Hepatocyte (in vitro differentiated cells): ENCODE measurements at places on chromosomes 4 and X. TPM values are rescaled to one million over a fixed set of nuclear protein-coding genes. Genes with fewer than 3 reads are reported as not detected.
A peak's percentile ranks its signal among the peaks of the same experiment; 100 is the strongest.

DNA sequence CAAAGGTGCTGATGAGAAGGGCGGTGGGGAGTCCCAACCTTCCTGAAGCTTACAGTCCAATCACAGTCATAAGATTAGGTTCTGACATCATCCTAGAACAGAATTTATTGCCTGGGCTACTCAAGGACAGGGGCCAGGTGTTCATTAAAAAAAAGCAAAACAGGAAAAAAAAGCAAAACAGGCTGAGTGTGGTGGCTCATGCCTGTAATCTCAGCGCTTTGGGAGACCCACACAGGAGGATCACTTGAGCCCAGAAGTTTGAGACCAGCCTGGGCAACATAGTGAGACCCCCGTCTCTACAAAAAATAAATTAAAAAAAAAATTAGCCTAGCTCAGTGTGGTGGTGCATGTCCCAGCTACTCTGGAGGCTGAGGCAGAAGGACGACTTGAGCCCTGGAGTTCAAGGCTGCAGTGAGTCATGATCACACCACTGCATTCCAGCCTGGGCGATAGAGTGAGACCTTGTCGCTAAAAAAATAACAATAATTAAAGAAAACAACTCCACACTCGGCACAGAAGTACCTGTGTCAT, 3.0 kb downstream of the RAB9A start:
- H3K27ac ChIP-seq, result peak overlapping the region; percentile 53
- H3K27me3 ChIP-seq, result no peaks in the 10 kb centered on the region
- no peak for DNase-seq
- no peaks in the 10 kb centered on the region for H3K36me3 ChIP-seq
- peaks cover 8% of the 10 kb centered on the region for H3K4me1 ChIP-seq

Gene RHOXF2
- not detected in 2 replicates for total RNA-seq

GRCh38 chr4:147927377-147928137, 195.7 kb downstream of the ARHGAP10 start:
- no peak overlapping the region for H3K4me3 ChIP-seq
- no peak for DNase-seq
- H3K36me3 ChIP-seq, result no peaks in the 10 kb centered on the region
- no peaks in the 10 kb centered on the region for H3K27me3 ChIP-seq
- H3K27ac ChIP-seq, result peak overlapping the region; percentile 72

- no peaks in the 10 kb centered on the region for H3K4me1 ChIP-seq
- no peak overlapping the region for H3K4me3 ChIP-seq
- peak overlapping the region; percentile 26 for H3K27ac ChIP-seq
- no peaks in the 10 kb centered on the region for H3K27me3 ChIP-seq
- DNase-seq, result no peak
These were observed 25.2 kb downstream of the PDGFRA start for GRCh38 chr4:54254116-54254914.

Gene MCF2
- 0.13 TPM in 1 of 2 replicates, not detected in the other for total RNA-seq

- H3K27ac ChIP-seq, result no peak overlapping the region
- DNase-seq, result no peak
- no peaks in the 10 kb centered on the region for H3K27me3 ChIP-seq
- H3K4me1 ChIP-seq, result no peaks in the 10 kb centered on the region
- no peak overlapping the region for H3K4me3 ChIP-seq
These were observed 36.5 kb upstream of the PPM1K start for GRCh38 chr4:88320780-88321373.

- no peak overlapping the region for H3K4me3 ChIP-seq
- H3K27ac ChIP-seq, result no peak overlapping the region
- no peaks in the 10 kb centered on the region for H3K36me3 ChIP-seq
- H3K4me1 ChIP-seq, result no peaks in the 10 kb centered on the region
- peaks cover 3% of the 10 kb centered on the region for H3K27me3 ChIP-seq
These were observed 50.6 kb downstream of the GPR50 start for GRCh38 chrX:151226941-151227340.

GRCh38 chr4:8438743-8439142, 1.8 kb downstream of the ACOX3 start:
- DNase-seq, result no peak
- H3K4me3 ChIP-seq, result no peak overlapping the region
- H3K36me3 ChIP-seq, result no peaks in the 10 kb centered on the region
- H3K27ac ChIP-seq, result no peak overlapping the region
- H3K27me3 ChIP-seq, result no peaks in the 10 kb centered on the region
- H3K4me1 ChIP-seq, result peaks cover 17% of the 10 kb centered on the region

DNA sequence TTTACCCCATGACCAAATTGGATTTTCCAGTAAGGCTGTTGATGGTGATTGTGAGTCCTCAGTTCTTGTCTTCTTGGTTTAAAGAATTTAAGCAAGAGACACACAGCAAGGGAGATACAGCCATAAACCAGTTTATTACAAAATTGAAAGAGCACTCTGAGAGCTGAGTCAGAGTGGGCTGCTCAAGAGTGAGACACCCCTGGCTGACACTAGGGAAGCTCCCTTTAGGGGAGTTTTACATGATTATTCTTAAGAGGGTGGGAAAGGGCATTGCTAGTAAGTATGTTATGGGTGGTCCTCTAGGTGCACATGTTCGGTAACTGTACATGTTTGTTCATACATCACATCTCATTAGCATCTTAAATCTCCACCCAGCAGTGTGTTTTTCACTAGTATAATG, 18.8 kb upstream of the ZNF81 start:
- no peaks in the 10 kb centered on the region for H3K4me1 ChIP-seq
- H3K27ac ChIP-seq, result no peak overlapping the region
- no peak overlapping the region for H3K4me3 ChIP-seq
- H3K27me3 ChIP-seq, result no peaks in the 10 kb centered on the region
- no peak for DNase-seq
- H3K36me3 ChIP-seq, result no peaks in the 10 kb centered on the region

DNA sequence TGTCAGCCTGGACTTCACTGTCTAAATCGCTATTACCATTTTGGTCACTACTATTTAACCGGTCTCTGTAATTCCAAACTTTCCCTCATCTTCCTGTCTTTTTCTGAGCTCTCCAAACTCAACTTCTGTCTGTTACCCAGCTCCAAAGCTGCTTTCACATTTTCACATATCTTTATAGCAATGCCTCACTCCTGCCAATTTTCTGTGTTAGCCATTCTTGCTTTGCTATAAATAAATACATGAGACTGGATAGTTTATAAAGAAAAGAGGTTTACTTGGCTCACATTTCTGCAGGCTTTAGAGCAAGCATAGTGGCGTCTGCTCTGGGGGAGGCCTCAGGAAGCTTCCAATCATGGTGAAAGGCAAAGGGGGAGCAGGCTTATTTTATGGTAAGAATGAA, 368.3 kb upstream of the GNPDA2 start:
- no peaks in the 10 kb centered on the region for H3K36me3 ChIP-seq
- DNase-seq, result no peak
- no peak overlapping the region for H3K4me3 ChIP-seq
- H3K4me1 ChIP-seq, result no peaks in the 10 kb centered on the region
- no peaks in the 10 kb centered on the region for H3K27me3 ChIP-seq

Gene FAM184B
- not detected in 2 replicates for total RNA-seq

Gene COL4A5
- 95.0 and 99.0 TPM in 2 replicates for total RNA-seq

DNA sequence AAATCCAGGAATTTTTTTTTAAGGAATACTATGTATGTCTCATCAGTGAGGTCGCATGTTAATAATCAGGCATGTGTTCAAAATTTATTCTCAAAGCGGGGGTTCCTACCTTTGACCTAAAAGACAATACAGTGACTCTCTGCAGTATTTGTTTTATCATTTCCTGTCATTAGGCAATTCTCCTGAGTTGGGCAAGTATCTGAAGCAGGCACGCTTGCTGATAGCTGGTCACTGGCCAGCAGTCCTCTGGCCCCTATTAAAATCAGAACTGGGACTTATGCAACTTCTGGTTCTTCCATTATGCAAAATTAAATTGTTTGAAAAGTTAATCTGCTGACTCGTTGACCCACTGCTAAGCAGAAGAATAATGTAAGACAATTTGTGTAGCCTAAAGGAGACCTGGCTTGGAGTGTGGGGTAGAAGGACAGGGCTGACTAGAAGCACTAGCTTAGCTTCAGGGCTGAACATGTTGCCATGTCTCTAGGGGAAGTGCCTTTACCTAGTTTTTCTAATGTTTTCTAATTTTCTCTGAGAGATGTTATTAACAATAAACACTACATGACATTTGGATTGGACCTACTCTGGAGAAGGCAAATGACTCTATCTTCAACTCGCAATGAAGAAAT, 36.0 kb upstream of the GABRA2 start:
- DNase-seq, result no peak
- no peaks in the 10 kb centered on the region for H3K36me3 ChIP-seq
- no peaks in the 10 kb centered on the region for H3K27me3 ChIP-seq
- no peak overlapping the region for H3K4me3 ChIP-seq
- no peaks in the 10 kb centered on the region for H3K4me1 ChIP-seq

DNA sequence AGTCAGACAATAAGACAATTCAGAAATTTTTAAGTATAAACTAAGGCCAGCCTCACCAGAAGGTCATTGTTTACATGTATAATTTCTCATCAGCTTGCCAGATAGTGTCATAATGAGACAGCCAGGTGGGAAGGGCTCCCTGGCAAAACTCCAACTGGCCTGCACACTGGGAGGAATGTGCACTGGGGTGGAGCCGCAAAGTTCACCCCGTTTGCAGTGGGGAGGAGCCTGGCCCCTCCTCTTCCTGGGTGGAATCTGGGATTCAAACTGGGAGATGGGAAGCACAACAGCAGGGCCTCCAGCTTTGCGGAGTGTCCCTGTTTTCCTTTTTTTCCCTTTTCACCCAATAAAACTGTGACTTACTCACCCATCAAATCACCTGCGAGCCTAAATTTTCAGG, 329.9 kb downstream of the SMARCA1 start:
- DNase-seq, result peak; percentile 6
- no peaks in the 10 kb centered on the region for H3K36me3 ChIP-seq
- H3K27ac ChIP-seq, result no peak overlapping the region
- no peaks in the 10 kb centered on the region for H3K27me3 ChIP-seq

- H3K27ac ChIP-seq, result no peak overlapping the region
- H3K27me3 ChIP-seq, result no peaks in the 10 kb centered on the region
- no peak overlapping the region for H3K4me3 ChIP-seq
- no peaks in the 10 kb centered on the region for H3K36me3 ChIP-seq
- no peaks in the 10 kb centered on the region for H3K4me1 ChIP-seq
These were observed 3.6 kb downstream of the RPL36A start for GRCh38 chrX:101394372-101394771.

GRCh38 chrX:47093248-47093647, 15.0 kb downstream of the RGN start:
- DNase-seq, result peak; percentile 50
- no peaks in the 10 kb centered on the region for H3K4me1 ChIP-seq
- no peak overlapping the region for H3K27ac ChIP-seq
- no peaks in the 10 kb centered on the region for H3K36me3 ChIP-seq
- H3K4me3 ChIP-seq, result no peak overlapping the region

- H3K27me3 ChIP-seq, result no peaks in the 10 kb centered on the region
- no peak overlapping the region for H3K4me3 ChIP-seq
- H3K27ac ChIP-seq, result no peak overlapping the region
- no peak for DNase-seq
These were observed 32.5 kb upstream of the TASL start for GRCh38 chrX:30610026-30610425.

Gene IKBKG
- 19.7 and 21.4 TPM in 2 replicates for total RNA-seq

Gene GCNA
- 0.50 and 0.68 TPM in 2 replicates for total RNA-seq

Gene CENPVL2
- total RNA-seq, result 0.32 TPM in 1 of 2 replicates, not detected in the other

GRCh38 chr4:142156256-142156655, 519.9 kb downstream of the IL15 start:
- no peak overlapping the region for H3K4me3 ChIP-seq
- no peaks in the 10 kb centered on the region for H3K4me1 ChIP-seq
- H3K27ac ChIP-seq, result no peak overlapping the region
- no peaks in the 10 kb centered on the region for H3K36me3 ChIP-seq

- H3K27ac ChIP-seq, result peak overlapping the region; percentile 96
- no peaks in the 10 kb centered on the region for H3K27me3 ChIP-seq
- H3K36me3 ChIP-seq, result no peaks in the 10 kb centered on the region
- H3K4me1 ChIP-seq, result peaks cover 47% of the 10 kb centered on the region
- DNase-seq, result no peak
These were observed 661 bp downstream of the S100P start for GRCh38 chr4:6694177-6694901.

DNA sequence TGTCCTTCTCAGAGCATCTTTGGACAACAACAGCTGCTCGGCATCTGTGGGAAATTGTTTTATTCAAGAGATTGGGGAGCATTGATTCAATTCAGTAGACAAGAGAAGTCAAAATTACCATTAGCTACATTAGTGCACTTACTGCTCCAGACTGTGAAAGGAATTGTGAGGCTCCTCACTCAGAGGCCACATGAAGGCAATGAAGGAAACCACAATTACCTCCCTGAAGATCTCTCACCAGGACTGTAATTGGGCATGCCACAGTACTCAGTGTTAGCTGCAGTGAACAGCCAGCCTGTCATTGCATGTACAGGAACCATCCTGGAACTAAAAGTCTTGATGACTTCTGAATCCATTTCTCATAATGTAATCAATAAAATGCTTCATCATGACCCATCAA, 144.8 kb downstream of the PPA2 start:
- no peak for DNase-seq
- no peak overlapping the region for H3K4me3 ChIP-seq
- H3K27me3 ChIP-seq, result no peaks in the 10 kb centered on the region
- no peaks in the 10 kb centered on the region for H3K4me1 ChIP-seq

GRCh38 chrX:66045894-66046293, 6.0 kb upstream of the VSIG4 start:
- no peaks in the 10 kb centered on the region for H3K27me3 ChIP-seq
- no peaks in the 10 kb centered on the region for H3K36me3 ChIP-seq
- no peak overlapping the region for H3K4me3 ChIP-seq
- H3K4me1 ChIP-seq, result peaks cover 3% of the 10 kb centered on the region

DNA sequence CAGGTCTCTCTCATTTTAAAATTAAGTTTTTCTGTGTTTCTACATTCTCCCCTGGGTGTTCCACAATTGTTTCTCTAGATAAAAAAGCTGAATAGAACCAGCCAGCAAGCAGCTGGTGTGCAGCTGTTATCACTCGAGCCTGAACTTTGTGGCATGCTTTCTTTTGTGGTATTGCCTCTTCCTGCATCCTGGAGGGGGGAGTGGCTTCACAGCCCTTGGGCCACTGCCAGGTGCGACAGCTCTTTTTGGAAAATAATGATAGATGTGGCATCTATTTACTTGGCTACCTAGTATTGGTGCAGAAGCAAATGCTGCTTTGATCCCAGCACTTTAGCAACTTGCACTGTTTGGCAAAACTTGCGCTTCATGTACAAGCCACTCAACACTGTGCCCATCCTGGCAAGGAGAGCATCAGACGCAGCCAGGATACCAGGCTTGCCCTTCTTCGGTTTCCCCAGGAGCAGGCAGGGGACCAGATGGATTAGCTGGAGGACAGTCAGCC, 69.4 kb downstream of the HMGB2 start:
- peaks cover 6% of the 10 kb centered on the region for H3K4me1 ChIP-seq
- H3K36me3 ChIP-seq, result no peaks in the 10 kb centered on the region
- no peaks in the 10 kb centered on the region for H3K27me3 ChIP-seq
- no peak overlapping the region for H3K4me3 ChIP-seq
- no peak for DNase-seq

DNA sequence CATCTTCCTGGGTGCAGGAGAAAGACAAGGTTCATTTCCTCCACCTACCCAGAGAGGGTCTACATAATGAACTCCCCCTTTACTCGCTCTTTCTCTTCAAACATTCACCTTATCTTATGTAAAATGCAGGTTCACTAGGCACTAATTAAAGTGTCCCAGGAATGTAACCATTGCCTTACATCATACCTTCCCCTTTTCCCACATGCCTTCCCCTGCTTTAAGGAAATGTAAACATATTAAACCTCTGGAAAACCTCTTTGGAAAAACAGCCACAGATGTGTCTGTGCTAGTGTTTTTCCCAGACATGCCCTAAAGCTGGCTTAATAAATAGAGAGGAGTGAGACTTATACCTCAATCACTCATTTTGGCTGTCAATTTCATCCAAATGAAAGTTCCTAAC, 15.8 kb downstream of the TBC1D9 start:
- H3K4me3 ChIP-seq, result no peak overlapping the region
- no peaks in the 10 kb centered on the region for H3K27me3 ChIP-seq
- H3K36me3 ChIP-seq, result no peaks in the 10 kb centered on the region
- DNase-seq, result no peak
- H3K27ac ChIP-seq, result peak overlapping the region; percentile 5
